M059J (cell line): ENCODE measurements at places on chromosomes 13 and 19. TPM values are rescaled to one million over a fixed set of nuclear protein-coding genes. Genes with fewer than 3 reads are reported as not detected.

OR7G3 gene
- total RNA-seq: not detected in 2 replicates

ZNF628 gene
- 8.8 and 13.9 TPM in 2 replicates for total RNA-seq

PRR19 gene
- total RNA-seq: 0.30 and 2.1 TPM in 2 replicates

VAV1 gene
- not detected in 2 replicates for total RNA-seq

CRLF1 gene
- 0.49 and 0.57 TPM in 2 replicates for total RNA-seq

LYPD5 gene
- total RNA-seq: 2.1 and 5.5 TPM in 2 replicates

ZNF480 gene
- 10.2 and 13.6 TPM in 2 replicates for total RNA-seq

APOC4 gene
- not detected in 2 replicates for total RNA-seq

KLF1 gene
- total RNA-seq: not detected in 2 replicates

ZNF471 gene
- total RNA-seq: 1.5 and 1.6 TPM in 2 replicates

C1QTNF9B gene
- total RNA-seq: not detected in 2 replicates

TRAPPC5 gene
- 89.9 and 101 TPM in 2 replicates for total RNA-seq

TPTE2 gene
- not detected in 2 replicates for total RNA-seq
